ENCODE measurements at places on chromosomes 12 and 14.

DNA sequence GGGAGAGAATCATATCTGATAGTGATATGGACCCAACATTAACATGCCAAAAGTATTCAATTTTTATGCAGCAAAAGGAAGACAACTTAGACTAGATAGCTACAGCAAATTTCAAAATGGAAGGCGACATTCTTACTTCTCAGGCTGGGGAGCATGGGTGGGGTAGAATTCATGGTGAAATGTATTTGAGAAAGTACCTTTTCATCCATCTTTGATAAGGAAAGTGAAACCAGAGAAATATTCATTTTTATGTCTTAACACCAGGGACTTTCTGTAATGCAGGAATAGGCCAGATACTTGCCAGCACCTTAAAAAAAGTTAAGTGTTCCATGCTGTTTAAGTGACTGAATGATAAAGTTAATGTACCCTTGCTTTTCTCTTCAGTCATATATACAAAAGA is 13.4 kb downstream of the BTG1 start:
- peak; percentile 71 for DNase-seq

DNA sequence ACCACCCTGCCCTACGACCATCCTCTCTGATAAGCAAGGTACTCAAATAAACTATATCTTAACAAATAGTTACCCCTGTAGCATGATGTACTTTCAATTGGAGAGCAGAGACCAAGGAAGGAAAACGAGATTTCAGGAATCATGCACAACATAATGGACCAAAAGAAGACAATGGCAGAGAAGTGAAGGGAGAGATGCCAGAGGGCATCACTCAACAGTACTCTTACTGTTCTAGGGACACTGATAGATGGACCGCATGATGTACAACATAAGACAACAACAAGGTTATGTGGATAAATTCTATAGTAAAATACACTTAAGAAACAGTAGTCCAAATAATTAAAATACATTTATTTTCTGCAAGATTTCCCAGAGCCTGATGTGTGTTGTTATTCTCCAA is 77.5 kb upstream of the IFNG-AS1 start:
- no peak for DNase-seq

- DNase-seq: no peak
These were observed 145.0 kb downstream of the PRKCH start for GRCh38 chr14:61466249-61466904.

DNA sequence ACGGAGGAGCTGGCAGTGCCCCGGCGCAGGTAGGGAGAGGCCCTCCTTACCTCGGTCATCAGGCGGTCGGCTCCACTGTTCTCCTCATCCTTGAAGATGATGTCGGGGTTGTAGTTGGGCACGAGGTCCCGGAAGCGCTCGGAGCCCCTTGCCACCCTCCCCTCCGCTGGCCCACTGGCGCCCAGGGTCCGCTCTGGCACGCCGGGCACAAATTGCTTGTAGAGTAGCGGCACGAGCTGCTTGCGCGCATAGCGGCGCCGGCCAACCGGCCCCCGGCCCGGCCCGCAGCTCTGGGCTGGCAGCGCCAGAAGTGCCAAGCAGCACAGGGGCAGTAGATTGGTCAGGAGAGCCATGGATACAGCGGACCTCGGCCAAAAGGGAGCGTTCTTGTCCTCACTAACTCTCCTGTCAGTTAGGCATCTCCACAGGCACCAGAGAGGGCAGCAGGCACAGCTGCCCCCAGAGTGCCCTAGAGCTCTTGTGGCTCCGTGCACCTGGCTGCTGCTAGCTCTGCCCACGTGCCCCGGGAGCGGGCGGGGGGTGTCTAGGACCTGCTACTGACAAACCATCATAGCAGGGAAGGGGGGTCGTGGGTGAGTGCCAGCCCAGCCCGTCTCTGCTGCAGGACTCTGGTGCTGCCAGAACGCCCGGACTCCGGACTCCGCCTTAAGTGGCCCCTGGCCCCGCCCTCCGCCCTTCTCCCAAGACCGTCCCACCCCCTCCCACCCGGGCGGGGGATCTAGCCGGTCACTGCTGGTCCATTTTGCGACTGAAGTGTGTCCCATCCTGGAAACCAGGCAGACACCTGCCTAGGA is at the start of gene DHH:
DHH (minus strand) TSS at position 642 of the 815 bp plus-strand sequence; CDS start at position 353, 289 bp downstream.
- DNase-seq: no peak

Data from CD4-positive, alpha-beta T cell treated with Interferon alpha-2 for 1 hour (primary cell).